ENCODE measurements at places on chromosomes 13 and 19.

DNA sequence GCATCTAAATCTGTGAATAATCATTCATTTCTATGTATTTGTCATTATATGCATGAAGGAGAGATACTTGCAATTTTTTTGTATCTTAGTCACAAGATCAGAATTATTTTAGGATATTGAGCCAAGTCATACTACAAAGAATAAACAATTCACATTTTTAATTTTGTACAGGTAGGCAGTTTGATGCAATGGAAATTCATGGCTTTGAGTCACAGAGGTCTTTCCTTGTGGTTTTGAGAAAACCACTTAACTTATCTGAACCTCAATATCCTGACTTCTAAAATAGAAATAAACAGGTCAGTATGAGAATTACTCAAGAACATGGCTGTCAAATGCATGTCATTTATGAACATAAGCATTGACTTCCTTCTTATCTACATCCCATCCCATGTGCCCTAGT, 221.4 kb upstream of the SLC10A2 start:
- DNase-seq, result no peak

DNA sequence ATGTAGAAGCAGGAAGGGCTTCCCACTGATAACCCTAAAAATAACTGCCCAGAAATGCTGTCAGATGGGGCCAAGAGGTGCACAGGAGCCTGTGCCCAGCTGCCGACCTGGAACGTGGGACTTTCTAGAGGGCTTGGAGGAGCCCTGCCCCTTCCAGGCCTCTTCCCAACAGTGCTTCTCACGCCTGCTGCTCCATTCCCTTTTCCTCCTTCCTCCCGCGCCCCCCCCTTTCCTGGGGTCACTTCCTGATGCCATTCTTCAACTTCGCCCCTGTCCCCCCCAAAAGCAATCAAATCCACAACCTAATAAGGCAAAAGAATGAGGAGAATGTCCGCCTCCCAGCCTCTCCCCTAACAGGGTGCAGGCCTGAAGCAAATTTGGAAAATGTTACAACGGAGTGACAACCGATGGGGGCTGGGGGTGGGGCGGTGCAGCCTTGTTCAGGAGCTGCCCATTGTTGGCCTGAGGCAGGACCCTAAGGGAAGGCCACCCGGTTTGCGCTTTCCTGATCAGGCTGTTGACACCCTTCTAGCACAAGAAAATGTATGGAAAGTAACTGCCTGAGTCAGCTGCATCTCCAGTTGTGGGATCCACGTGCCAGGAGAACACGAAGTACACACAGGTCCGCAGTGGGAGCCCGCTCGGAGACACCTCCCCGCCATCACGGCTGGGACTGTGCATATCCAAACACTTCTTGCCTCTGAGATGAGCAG, 18.7 kb downstream of the ACTN4 start:
- no peak for DNase-seq

GRCh38 chr19:5124111-5124855, 155.4 kb downstream of the KDM4B start:
- no peak for DNase-seq

GRCh38 chr13:95434111-95434510, 118.4 kb upstream of the CLDN10 start:
- DNase-seq, result no peak

DNA sequence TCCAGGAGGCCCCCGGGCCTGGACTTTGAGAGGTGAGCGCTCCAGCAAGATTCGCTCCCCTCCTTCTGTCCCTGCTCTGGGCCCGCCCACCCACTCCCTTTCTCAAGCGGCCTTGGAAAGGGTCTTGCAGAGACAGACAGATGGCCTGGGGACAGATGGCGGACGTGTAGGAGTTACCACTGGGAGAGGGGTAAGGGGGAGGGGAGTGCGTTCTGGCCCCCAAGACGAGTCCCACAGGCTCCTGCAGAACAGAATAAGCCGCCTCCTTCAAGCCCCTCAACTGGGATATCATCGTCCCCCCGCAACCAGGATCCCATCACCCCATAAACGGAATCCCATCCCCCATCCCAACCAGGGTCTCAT, 3.6 kb upstream of the TNFAIP8L1 start:
- DNase-seq, result no peak

DNA sequence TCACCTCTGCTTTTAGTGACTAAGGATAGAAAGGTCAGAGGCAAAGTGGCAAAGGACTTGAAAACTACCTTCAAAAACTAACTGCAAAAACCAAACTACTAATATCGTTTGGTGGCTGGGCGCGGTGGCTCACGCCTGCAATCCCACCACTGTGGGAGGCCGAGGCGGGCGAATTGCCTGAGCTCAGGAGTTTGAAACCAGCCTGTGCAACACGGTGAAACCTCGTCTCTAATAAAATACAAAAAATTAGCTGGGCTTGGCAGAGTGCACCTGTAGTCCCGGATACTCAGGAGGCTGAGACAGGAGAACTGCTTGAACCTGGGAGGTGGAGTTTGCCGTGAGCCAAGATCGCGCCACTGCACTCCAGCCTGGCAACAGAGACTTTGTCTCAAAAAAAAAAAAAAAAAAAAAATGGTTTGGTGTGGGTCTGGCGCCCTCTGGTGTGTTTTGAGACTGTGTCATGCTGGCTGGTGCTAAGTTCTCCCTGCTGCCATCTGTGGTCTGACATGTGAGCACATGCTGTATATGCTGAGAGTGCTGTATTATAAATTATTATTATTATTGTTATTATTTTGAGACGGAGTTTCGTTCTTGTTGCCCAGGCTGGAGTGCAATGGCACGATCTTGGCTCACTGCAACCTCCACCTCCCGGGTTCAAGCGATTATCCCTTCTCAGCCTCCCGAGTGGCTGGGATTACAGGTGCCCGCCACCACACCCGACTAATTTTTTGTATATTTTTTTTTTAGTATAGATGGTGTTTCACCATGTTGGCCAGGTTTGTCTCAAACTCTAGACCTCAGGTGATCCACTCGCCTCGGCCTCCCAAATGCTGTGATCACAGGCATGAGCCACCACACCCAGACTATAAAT, 36.0 kb upstream of the RNF17 start:
- peak; percentile 78 for DNase-seq

- DNase-seq, result no peak
Measured at GRCh38 chr19:48807590-48808308, 3.1 kb downstream of the BCAT2 start.

DNA sequence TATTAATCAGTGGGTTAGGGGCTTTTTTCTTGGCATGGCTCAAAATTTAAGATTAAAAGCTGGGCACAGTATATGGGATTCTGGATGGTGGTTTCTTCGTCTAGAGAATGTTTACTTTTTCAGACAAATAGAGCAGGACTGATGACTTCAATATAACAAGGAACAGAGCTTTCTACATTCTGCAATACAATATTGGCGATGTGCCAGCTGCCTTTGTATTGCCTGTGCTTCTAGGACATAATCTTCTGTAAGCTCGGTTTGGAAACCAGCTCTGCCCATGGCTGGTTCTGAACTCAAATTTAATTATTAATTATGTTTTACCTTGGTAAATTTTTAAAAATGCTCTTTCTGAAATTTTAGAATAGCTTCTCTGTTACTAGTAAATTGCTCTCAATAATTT, 139.1 kb upstream of the TRPC4 start:
- no peak for DNase-seq

DNA sequence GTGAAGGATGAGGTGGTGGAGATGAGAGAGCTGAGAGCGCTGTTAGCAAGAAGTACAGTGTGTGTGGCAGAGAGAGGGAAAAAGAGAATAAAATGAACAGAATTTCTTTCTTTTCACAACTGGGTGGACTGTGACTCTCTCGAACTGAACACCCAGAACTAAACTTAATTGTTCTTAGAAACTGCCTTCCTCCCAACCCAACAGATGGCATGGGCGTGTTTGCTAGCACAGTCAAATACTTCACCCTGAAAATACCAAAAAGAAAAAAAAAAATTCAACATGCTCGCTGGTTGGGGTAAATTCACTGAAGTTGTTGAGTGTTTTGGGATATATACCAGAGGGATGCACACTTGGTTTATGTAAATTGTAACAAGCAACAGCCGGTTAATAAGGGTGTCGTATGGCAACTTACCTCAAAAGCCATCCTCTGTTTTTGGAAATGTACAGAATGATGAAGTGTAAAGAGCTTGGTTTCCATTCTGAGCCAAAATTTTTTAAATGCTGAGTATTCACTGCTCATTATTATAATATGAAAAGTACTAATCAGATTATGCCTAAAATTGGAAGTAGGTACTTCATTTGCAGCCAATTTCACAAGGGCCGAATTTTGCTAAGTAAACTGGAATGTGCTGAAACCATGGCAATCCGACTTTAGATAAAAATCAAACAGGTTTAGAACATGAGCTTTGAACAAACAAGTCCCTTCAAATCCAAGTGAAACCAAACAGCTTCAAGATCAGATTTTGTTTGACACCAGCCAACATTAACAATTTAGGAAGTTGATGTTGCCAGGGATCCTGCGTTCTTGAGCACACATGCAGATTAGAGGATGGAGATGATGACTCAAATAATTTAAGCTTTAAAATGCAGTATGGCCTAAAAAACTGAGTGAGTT, 115.8 kb downstream of the ZIC5 start:
- DNase-seq, result no peak

DNA sequence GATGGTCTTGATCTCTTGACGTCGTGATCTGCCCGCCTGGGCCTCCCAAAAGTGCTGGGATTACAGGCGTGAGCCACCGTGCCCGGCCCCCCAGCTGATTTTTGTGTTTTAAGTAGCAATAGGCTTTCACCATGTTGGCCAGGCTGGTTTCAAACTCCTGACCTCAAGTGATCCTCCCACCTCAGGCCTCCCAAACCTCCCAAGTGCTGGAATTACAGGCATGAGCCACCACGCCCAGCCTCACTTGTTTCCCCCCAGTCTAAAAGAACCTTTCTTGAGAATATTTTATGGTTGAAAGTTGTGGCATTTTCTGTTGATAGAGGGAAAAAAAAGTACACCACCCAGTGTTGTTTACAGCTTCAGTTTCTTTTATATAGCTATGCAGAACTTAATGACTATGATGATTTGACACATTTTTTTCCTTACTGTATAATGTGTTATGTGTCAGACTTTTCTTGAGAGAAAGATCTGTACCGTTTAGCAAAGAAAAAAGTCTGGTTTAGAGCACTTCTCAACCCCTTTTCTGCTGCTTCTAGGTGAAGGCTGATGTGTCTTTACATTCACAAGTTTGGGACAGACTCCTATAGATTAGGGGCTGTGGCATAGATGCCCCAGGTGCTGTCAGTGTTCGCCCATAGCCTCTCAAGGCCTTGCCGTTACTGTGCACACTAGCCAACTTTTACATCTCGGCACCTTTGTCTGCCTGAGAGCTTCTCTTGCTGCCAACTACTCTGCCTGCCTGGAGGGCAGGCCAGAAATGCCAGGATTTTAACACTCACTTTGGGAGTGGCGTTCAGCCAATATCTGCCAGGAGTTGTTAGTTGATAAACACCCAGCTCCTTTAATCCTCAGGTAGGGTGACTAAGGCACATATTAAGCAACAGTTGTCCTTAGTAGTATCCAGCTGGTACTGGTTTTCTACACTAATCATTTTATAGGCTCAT, 33.0 kb downstream of the KCTD4 start:
- DNase-seq, result no peak

DNA sequence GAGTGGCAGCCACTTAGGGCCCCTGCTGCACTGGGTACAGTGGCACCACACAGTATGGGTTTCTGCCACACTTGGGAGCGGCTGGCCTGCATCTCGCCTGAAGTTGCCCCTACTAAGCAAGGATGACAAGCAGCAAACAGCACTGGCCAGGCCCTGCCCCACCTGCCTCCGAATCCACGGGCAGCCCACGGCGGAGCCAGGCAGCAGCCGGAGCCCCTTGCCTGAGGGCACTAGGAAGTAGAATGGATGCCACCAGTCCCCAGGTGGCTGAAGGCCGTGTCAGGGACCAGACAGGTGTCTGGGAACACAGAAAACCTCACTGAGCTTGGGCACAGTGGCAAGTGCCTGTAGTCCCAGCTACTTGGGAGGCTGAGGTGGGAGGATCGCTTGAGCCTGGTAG, 19.4 kb downstream of the MLLT1 start:
- DNase-seq, result no peak

DNA sequence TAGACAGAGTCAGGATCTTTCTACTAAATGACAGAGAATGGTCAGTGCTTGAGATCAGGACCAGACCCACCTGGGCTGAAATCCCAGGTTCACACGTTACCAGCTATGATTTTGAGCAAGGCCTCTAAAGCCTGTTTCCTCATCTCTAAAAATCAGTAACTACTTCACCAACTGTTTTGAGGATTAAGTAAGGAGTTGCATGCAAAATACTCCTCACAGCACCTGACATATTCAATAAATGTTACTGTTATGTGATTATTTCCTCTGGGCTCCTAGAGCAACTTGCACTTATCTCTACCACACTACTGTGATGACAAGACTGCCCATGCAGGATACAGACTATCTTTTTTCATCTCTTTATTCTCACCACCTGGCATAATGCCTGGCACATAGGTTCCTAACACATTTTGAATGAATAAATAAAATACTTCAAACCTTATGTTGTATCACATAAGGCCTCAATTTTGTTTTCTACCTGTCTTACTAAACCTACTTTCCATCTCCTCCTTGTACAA, 1.8 kb downstream of the KATNAL1 start:
- no peak for DNase-seq

GRCh38 chr19:44685877-44686276, 13.1 kb upstream of the CEACAM16 start:
- no peak for DNase-seq

GRCh38 chr19:29378126-29378525, 147.7 kb upstream of the VSTM2B start:
- DNase-seq, result no peak

- peak; percentile 20 for DNase-seq
Measured at GRCh38 chr19:49746206-49746958, 16.7 kb downstream of the TSKS start.

DNA sequence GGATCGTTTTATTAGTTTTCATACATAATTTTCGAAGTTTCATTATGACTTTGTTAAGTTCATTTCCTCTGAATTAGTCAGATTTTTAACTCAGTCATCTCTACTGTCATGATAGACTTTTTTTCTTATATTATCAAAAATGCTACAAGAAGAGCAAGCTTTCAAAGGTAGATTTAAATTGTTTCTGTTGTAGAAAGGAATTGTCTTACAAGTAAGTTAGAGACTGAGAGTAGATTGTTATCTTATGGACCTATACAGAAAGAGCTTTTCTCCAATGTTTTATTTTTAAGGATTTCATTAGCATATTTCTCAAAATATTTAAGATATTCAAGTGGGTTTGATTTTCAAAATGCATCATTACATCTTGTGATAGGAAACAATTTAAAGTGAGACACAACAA, 2.7 kb downstream of the MAB21L1 start:
- no peak for DNase-seq

- no peak for DNase-seq
Measured at GRCh38 chr19:1590641-1591397, 1.8 kb downstream of the MBD3 start.

All from CD4-positive, alpha-beta T cell treated with Interleukin-6 at 100 ng/mL for 8 hours (primary cell).